ENCODE measurements at places on chromosomes 4 and X.

DNA sequence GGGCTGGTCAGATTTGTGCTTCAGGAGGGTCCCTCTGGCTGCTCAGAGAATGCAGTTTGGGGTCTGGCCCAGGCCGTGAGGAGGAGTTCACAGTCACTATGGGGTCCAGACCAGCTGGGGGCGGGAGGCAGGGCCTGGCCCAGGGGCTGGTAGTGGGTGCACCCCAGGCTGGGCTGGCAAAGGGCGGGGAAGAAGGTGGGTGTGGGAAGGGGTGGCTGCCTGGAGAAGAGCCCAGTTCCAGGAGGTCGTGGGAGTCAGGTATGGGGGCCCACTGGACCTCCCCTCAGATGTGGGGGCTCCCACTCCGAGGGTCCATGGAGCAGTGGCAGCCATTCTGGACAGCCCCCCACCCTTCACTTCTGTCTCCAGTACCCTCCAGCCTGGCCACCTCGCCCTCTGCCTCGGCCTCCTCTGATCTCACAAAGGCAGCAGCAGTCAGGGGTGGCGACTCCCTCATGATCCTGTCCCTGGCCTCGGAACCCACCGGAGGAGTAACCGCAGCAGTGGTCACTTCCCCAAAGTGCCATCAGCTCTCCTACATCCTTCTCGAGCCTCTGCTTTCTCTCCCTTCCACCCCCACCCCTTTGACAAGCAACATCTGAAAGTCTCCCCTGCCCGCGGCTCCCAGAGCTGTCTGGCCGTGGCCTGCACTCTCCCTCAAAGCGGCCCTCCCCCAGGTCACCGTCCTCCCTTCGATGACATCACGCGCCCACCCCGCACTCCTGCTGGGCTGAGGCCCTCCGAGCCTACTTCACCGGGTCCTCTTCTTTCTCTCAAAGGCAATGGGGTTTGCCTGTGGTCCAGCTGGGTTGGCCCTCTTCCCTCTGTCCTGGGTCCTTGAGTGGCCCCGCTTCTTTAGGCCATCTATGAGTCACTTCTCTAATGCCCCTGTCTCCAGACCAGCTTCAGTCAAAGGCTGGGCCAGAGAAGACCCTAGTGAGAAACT, 1.7 kb upstream of the SLC6A8 start:
- no peak for DNase-seq

DNA sequence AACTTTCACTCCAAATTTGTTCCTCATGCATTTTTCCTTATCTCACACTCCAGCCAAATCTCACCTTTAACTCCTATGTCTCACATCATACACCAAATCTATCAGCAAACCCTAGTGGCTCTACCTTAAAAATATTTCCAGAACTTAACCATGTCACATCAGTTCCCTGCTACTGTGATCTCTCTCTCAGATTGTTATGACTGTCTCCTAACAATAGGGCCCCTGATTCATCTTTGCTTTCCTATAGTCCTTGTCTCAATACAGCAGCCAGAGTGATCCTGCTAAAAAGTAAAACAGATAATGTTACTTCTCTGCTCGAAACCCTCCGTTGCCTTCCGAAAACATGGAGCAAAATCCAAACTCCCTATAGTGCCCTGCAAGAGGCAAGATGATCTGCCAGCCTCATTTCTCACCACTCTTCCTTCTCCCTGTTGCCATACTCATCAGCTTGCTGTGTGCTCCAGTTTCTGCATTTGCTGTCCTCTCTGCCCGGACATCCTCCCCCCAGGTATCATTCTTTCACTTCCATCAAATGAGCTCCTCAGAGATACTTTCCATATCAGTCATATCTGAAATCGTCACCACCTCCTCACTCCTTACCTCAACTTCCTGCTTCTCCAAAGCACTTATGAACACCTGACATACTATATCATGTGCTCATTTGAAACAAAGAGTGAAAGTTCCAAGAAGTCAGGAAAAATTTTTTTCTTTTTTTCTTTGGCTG, 293.4 kb upstream of the NR3C2 start:
- DNase-seq, result no peak

DNA sequence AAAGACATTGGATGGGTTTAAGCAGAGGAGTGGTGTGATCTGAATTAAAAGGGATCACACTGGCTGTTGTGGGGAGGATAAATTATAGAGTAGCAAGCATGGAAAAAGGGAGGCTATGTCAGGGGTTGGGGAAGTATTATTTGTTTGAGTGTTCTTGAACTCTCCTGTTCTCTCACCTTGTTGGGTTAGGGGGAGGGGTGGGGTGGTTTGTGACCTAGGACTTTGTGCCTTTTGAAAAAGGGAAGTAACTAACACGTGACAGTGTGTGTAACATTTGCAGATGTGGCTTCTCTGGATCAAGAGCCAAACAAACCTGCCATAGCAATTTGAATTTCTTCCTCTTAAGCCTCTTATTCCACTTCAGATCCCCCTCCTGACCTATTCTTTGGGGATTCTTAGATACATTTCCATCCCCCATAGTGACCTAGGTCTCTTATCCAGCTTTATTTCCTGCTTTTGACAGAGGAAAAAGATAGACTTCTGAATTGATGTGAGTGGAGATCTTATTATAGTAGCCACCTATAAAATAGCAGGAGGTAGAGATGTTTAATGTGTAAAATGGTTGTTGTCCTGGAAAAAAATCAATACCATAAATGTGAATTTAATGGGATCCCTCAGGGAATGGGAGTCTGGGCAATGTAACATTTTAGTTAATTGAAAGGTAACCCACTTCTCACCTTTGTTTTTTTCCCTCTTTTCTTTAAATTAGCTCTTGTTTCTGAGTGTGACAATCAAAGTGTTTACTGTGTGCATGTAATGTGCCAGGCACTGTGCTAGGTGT, 120.4 kb downstream of the CT47B1 start:
- DNase-seq, result no peak

GRCh38 chrX:36414056-36414455, 494.5 kb downstream of the CFAP47 start:
- no peak for DNase-seq

DNA sequence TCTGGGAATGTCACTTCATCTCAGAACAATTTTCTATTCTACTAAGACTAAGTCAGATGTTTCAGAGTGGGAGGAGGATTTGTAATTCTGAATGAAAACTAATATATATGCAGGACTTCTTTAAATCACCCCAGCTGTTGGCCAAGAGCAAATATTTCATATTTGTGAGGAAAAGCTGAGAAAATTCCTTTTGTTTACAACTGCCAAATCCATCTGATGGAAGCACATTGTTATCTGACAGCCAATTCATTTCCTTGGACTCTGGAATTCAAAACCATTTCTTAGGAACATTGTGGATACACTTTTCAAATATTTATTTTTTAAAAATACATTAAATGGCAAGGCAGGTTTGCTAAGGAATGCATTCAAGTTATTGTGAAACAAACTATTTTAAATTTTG, 8.0 kb downstream of the SLIT2 start:
- no peak for DNase-seq

- no peak for DNase-seq
These were observed 51.3 kb downstream of the DTHD1 start for GRCh38 chr4:36332782-36333131.

DNA sequence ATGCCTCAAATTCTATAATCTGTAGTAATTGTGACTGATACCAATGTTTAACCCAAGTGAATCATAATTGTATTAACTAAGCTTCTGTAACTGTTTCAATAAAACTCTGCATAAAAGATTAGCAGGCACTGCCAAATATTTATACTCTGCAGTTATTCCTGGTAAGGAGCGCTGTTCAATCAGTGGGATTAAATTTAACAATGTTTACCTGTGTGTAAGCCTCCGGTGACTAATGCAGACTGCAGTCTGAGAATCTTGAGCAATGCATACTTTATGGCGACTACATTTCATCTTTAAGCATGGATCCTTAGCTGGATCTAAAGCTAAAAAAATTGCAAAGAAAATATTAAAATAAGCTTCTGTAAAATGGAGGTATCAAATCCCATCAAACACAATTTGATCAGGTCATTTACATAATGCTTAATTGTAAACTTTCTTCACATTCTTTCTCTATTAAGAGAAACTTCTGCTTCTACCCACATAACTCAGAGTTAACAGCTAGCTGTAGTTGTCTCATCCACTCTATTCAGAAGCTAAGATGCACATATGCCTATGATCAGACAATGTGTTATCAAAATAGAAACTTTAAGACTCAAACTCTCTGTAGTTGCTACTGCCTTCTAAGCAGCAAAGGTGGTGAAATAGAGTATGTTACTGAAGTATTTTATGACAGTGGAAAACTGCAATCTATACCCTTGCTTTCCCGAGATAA, 234.0 kb downstream of the SPOCK3 start:
- no peak for DNase-seq

- no peak for DNase-seq
These were observed 57.3 kb downstream of the HPGD start for GRCh38 chr4:174464949-174465348.

DNA sequence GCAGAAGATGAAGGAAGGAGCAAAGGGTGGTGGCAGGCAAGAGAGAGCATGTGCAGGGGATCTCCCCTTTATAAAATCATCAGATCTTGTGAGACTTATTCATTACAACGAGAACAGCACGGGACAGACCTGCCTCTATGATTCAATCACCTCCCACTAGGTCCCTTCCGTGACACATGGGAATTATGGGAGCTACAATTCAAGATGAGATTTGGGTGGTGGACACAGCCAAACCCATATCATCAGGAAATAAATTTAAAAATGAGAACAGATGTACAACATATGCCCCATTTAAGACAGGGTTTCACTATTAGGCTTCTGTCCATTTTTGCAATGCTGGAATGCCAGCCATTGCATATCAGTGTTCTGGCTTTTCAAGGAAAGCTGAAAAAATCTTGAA, 346.7 kb upstream of the SLIT2 start:
- no peak for DNase-seq

- DNase-seq, result no peak
These were observed 510.1 kb upstream of the AADAT start for GRCh38 chr4:170599894-170600293.

DNA sequence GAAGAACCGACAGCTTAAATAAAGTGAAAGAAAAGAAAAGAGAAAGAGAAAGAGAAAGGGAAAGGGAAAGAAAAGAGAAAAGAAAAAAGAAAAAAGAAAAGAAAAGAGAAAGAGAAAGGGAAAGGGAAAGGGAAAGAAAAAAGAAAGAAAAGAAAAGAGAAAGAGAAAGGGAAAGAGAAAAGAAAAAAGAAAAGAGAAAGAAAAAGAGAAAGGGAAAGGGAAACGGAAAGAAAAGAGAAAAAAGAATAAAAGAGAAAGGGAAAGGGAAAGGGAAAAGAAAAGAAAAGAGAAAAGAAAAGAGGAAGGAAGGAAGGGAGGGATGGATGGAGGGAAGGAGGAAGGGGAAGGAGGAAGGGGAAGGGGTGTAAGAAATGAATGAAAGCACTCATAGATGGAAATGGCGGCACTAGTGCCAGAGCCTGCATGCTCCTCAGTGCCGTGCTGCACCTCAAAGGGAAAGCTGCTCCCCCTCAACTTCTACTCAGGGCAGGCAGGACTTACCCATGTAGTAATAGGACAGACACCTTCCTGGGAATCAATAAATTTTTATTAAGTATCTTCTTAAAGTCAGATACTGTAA, 70.7 kb downstream of the AFAP1 start:
- no peak for DNase-seq

DNA sequence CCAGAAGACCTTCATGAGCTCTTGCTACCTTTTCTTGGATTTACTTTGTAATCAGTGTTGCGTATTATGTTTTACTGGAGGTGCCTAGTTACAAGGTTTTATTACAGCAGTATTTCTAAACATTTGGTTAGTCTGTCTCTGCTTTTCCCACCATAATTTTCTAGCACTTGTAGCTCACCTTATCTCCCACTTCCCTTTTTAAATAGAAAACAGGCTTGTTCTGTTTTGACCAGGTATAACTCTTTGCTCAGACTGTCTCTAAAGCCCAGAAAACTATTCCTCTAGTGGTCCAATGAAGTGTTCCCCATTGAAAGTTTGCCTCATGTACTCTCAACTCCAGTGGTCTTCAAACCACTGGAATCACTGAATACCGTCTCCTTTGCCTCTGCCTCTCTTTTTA, 43.9 kb downstream of the AFF1 start:
- no peak for DNase-seq

DNA sequence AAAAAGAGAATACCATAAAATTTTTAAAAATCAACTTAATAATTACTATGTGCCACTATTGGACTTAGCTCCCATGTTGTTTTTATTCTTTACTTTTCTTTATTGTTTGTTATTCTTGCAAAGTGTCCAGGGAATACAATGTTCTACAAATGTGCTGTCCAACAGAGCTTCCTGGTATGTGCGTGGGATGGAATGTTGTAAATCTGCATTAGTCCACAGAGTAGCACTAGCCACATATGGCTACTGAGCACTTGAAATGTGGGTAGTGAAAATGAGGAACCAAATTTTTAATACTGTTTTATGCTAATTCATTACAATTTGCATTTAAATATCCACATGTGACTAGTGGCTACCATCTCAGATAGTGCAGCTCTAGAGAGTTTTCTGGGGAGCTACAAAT, 14.3 kb upstream of the CORIN start:
- DNase-seq, result no peak

GRCh38 chrX:70026851-70027200, 22.9 kb downstream of the AWAT2 start:
- no peak for DNase-seq

DNA sequence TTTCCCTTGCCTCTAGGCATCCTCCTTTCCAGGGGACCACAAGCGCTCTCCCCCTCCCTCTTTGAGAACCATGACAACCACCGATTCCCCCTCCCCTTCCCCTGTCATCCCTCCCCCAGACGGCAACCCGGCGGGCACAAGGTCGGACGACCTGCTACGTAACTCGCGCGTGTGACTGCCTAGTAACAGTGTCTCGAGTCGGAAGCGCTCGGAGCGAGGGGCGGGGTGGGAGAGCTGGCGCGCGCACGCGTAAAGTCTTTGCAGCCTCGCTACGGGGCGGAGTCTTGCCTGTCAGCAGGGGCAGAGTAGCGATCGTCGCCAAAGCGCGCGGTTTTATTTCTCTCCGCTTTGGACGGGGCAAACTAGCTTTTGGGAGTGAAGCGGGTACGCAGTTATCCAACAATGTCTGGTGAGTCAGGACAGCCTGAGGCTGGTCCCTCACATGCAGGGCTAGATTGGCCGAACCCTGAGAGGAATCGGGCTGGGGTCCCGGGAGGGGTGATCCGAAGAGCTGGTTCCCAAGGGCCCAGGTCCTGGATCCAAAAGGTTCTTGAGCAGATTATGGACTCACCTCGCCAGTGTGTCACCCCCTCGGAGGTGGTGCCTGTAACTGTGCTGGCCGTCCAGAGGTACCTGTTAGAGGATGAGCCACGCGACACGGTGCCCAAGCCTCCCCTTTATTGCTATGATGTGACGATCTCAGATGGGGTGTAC, at the start of gene RADX:
Gene RADX, plus strand, starts transcription at position 300 of the 714 bp plus-strand sequence. Its CDS starts 103 bp downstream, at position 403.
- DNase-seq, result no peak

- no peak for DNase-seq
These were observed 17.9 kb downstream of the LRBA start for GRCh38 chr4:150997141-150997540.

Measured in 8988T (cell line).